ENCODE measurements at places on chromosomes 6 and 20.

GRCh38 chr6:4812068-4812467 lies 35.9 kb downstream of the CDYL start:
- no peak for DNase-seq

GRCh38 chr6:135434095-135434494 lies 63.4 kb downstream of the AHI1 start:
- DNase-seq, result no peak

DNA sequence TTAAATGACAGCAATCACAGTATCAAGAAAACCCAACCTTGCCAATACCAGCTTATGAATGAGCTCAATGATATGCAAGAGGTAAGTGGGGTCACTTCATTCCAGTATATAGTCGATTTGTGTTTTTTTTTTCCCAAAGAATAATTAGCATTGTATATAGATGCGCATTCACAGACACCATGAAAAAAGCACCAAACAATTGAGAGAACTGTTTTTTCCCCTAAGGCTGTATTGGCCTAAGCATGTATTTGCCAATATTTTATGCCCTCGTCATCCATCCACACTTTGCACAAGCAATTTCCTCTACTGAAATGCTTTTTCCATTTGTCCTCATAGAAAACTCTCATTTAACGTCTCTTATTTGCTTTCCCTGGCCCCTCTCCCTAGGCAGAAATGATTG lies 213.7 kb downstream of the SAMD5 start:
- DNase-seq, result no peak

DNA sequence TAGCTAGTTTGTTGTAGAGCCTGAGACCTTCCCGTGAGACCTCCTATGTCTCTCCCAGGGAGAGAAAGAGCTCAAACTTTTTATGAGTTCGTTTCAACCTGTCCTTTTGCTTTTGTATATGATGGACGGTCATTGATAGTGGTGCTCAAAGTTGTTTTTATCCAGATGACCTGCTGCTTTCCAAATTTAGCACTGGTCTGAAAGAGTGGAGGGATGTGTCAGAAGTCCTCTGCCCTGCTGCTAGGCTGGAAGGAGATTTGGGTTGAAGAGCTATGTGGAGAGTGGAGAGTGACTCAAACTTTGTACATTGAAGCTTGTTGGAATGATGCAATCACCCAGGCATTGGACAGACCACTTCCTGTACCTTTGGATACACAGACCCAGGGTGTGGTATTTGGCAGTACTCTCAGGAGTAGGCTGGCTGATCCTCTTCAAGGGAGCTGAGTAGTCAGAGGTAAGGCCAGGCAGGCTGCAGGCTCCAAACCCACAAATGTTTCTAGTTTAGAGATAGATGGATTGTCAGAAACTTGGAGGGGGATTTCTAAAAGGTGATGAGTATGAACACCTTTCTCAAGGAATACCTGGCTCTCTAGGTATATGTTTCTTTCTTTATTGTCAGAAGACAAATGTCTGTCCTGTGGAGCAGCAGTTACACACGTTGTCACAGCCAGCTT lies 49.4 kb upstream of the RREB1 start:
- no peak for DNase-seq

GRCh38 chr6:135030532-135031178 lies 24.0 kb downstream of the HBS1L start:
- no peak for DNase-seq
